ENCODE measurements at places on chromosomes 3 and 15. TPM values are rescaled to one million over a fixed set of nuclear protein-coding genes. Genes with fewer than 3 reads are reported as not detected.

GRCh38 chr15:57358571-57358970 lies 17.7 kb upstream of the CGNL1 start:
- H3K27ac ChIP-seq, result no peak overlapping the region
- H3K4me1 ChIP-seq, result no peaks in the 10 kb centered on the region
- H3K27me3 ChIP-seq, result peaks cover 6% of the 10 kb centered on the region
- H3K4me3 ChIP-seq, result no peak overlapping the region
- H3K36me3 ChIP-seq, result no peaks in the 10 kb centered on the region

DNA sequence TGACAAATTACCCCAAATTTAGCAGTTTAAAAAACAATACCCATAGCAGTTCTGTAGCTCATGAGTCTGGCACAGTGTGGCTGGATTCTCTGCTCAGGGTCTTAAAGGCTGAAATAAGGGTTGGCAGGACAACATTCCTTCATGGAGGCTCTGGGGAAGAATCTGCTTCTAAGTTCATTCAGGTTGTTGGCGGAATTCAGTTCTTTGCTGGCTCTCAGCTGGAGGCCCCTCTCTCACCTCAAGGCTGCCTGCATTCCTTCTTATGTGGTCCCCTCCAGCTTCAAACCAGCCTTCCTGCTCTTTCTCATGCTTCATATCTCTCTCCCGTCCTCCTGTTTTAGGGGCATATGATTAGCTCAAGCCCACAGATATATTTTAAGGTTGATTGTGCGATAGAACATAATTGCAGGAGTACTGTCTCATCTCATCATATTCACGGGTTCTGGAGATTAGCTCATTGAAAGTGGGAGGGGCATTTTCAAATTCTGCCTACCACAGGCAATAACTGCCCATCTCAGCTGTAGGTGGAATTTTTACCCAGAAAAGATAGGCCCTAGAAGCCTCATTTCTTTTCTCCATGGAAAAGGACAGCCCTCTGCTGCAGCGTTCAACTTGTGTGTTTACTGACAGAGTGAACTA lies 5.6 kb upstream of the ZBTB47 start:
- H3K36me3 ChIP-seq, result peaks cover 29% of the 10 kb centered on the region
- DNase-seq, result no peak
- no peaks in the 10 kb centered on the region for H3K27me3 ChIP-seq
- H3K27ac ChIP-seq, result no peak overlapping the region

- no peaks in the 10 kb centered on the region for H3K27me3 ChIP-seq
- no peaks in the 10 kb centered on the region for H3K36me3 ChIP-seq
- no peak overlapping the region for H3K4me3 ChIP-seq
These were observed 10.1 kb downstream of the COL8A1 start for GRCh38 chr3:99648516-99648915.

DNA sequence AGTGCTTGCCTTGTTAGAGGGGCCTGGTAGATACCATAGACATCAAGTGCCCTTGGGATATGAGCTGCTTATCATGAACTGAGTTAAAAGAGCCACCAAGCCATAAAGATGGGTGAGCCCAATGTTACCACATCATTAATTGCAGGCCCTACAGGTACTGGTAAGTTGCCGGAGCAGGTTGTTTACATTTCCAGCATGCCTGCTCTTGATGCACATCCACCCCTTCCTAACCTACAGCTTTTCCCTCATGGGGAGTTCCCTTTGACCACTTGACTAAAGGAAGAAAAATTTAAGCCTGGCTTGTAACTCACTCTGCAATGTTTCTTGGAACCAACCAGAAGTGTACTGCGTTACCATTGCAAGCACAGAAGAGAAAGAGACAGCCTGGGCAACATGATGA lies 24.7 kb upstream of the ULK4 start:
- H3K4me1 ChIP-seq, result no peaks in the 10 kb centered on the region
- no peaks in the 10 kb centered on the region for H3K36me3 ChIP-seq
- no peak overlapping the region for H3K4me3 ChIP-seq
- no peak overlapping the region for H3K27ac ChIP-seq

GRCh38 chr15:29774900-29775299 lies 47.4 kb downstream of the TJP1 start:
- no peak overlapping the region for H3K27ac ChIP-seq
- DNase-seq, result peak; percentile 86

- no peak overlapping the region for H3K27ac ChIP-seq
- H3K36me3 ChIP-seq, result no peaks in the 10 kb centered on the region
- no peak for DNase-seq
- no peaks in the 10 kb centered on the region for H3K4me1 ChIP-seq
- no peak overlapping the region for H3K4me3 ChIP-seq
These were observed 8.1 kb upstream of the NTRK3 start for GRCh38 chr15:88264622-88265021.

- H3K27ac ChIP-seq, result no peak overlapping the region
- no peak overlapping the region for H3K4me3 ChIP-seq
- H3K4me1 ChIP-seq, result peaks cover 6% of the 10 kb centered on the region
- no peaks in the 10 kb centered on the region for H3K27me3 ChIP-seq
These were observed 11.9 kb downstream of the ARIH2 start for GRCh38 chr3:48930590-48930989.

DNA sequence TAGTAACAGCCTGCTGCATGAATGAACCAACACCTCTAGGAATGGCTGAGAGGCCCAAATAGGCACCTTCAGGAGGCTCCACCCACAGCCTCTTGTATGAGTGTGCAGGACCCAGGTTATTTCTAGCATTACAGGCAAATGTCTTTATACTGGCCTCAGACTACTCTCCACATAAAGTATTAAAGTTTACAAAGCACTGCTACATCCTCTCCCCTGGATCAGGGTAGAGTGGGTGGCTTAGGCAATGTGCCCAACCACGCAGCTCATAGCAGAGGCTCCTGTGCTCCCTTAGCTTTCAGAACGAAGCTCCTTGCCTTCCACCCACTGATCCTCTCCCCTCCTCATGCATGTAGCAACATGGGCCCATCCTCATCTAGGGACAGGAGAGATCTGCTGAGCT lies 16.3 kb downstream of the TMEM43 start:
- no peak overlapping the region for H3K27ac ChIP-seq
- H3K27me3 ChIP-seq, result no peaks in the 10 kb centered on the region
- DNase-seq, result peak; percentile 50
- H3K4me3 ChIP-seq, result no peak overlapping the region

The RPUSD3 gene
- 30.8 TPM for total RNA-seq

The SPSB4 gene
- not detected for total RNA-seq

The ARPIN gene
- 3.9 TPM for total RNA-seq

The TEX9 gene
- 1.4 TPM for total RNA-seq

The SCAP gene
- 30.8 TPM for total RNA-seq

The SLC22A14 gene
- total RNA-seq, result not detected

The ACP3 gene
- total RNA-seq, result 0.54 TPM

The NEK10 gene
- total RNA-seq, result 6.6 TPM

The TMEM44 gene
- total RNA-seq, result 9.7 TPM

The MCTP2 gene
- total RNA-seq, result 8.6 TPM
